Fibroblast of the conjunctiva (primary cell): ENCODE measurements at places on chromosomes 2 and 18.
A peak's percentile ranks its signal among the peaks of the same experiment; 100 is the strongest.

DNA sequence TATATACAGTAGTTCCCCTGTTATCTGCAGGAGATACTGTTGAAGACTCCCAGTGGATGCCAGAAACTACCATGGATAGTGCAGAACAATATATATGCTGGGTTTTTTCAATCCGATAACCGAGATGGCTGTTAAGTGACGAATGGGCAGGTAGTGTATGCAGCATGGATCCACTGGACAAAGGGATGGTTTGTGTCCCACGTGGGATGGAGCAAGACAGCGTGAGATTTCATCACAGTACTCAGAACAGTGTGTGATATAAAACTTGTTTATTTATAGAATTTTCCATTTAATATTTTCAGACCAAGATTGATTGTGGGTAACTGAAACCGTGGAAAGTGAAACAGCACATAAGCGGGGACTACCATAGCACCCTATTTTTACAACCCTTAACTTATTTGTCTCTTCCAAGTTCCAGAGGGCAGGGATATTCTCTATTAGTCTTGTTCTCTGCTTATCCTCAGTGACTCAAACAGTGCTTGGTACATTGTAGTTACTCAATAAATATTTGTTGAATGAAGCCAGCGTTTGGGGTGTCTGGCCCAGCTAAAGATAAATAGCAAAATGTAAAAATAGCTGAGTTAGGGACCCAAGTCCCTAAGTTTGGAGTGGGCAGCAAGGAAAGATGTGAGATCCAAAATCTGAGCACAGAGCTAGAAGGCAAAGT is 50.0 kb downstream of the RHBDD1 start:
- no peak for DNase-seq

GRCh38 chr2:23244617-23245016 is 140.4 kb upstream of the KLHL29 start:
- no peak for DNase-seq

DNA sequence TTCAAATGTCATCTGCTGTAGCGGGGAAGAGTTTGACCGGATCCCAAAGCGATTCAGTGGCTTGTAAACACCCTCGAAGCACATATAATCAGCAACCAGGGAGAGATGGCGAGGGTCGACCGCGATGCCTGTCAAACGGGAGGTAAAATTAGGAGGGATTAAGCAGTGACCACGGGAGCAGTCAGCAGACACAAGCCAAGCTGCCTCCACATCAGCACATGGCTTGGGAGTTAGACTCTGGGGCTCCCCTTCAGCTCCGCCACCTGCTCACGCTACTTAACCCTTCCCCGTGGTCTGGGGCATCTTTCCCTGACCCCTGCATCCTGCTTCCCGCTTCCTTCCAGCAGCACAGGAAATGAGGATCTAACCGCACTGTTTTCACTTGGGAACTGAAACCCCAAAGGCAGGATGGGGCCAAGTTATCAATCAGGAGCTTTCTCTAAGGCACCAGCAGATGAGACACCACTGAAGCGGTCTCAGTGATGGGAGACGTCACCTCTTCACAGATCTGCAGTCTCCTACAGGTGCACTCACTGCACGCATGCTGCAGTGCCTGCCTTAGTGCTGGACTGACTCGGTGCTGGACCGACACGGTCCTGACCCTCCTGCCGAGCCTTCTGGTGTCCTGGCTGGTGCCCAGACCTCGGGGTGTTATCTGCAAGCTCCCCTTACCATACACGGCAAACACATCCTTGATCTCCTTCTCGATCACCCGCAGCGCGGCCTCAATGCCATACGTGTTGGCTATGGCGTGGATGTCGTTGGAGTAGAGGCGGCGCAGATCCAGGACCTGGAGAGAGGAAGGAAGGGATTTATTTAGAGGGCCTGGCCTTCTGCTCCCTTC is 77.5 kb downstream of the POLR1A start:
- no peak for DNase-seq

GRCh38 chr18:40868110-40868858 is 1086.8 kb upstream of the PIK3C3 start:
- peak; percentile 79 for DNase-seq

DNA sequence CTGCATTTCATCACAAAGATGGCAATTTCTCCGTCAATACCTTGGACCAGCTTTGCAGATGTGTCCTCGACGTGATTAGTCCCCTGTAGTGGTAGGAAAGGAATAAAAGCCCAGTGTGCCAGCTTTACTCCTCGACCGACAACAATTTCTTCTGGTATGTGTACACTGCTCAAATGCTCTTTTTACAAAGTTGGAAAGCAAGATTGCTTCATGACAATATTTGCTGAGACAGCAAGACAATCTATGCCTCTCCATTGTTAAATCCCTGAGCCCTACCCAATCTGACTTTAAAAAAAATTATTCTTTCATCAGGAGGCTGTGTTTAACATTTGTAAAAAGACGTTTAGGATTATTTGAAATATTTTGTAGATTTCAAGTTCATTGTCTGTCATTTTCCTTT is 27.6 kb upstream of the ZEB2 start:
- DNase-seq = no peak

DNA sequence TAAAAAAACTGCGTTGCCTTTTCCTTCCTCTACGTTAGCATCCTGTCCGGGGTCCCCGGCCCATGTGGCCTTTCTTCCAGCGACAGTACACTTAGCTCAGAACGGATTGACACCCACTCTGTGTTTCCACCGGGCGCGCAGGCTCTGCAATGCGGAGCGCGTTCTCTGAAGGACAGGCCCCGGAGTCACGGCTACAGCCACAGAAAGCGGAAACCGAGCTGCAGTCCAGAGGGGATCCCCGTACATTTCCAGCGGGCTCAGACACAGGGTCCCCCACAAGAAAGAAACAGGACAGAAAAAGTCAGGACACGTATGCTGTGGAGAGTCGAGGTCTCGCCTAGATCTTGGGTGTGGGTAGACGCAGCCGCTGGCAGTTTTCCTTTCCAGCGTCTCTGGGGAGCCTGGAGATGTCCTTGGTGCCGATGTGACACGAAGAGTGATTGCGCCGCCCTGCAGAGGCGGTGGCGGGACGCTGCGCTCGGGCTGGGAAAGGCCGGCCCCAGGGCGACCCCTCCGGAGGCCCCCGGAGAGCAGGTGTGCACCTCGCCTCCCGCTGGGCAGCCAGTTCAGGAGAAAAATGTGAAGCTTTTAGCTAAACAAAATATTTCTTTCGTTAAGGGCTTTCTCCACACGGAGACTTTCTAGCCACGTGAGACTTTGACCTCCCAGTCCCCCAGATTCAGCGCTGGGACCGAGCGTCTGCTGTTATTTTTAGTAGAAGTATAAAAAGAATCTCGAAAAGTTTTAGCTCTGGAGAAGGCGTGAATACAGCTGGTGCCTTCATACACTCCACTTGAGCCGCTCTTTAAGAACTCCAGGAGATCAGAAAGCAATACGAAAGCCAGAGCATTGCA is 1.3 kb upstream of the ACKR3 start:
- DNase-seq = no peak

DNA sequence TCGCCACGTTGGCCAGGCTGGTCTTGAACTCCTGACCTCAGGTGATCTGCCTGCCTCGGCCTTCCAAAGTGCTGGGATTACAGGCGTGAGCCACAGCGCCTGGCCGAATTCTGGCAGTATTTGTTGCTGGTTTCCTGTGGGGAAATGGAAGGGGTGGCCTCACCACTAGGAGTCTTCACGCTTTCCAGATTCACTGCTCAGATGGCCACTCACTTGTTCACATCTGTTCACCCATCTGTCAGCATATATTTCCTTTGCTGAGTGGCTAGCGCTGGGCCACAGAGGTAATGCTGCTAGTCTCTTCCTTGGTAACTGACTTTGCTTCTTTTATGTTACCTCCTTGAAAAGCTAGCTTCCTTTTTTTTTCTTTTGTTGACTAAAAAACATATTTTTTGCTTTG is 27.2 kb downstream of the TMEM177 start:
- no peak for DNase-seq

DNA sequence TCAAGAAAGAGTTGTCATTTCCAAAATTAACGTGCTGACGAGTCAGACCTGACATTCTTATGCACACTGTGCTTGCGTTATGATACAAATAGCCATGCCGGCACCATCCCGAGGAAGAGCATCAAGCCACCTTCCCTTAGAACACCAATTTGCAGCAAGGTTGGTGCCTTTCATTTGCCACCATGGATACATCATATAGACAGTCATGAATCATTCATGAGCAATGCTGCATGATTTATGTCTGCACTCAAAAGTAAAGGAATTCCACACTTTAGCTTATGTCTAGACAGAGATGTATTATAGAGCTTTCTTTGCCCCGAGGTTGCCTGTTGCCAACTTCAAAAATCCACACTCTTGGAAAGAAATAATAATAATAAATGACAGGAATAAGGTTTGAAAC is 166.9 kb downstream of the VWC2L start:
- DNase-seq = no peak

DNA sequence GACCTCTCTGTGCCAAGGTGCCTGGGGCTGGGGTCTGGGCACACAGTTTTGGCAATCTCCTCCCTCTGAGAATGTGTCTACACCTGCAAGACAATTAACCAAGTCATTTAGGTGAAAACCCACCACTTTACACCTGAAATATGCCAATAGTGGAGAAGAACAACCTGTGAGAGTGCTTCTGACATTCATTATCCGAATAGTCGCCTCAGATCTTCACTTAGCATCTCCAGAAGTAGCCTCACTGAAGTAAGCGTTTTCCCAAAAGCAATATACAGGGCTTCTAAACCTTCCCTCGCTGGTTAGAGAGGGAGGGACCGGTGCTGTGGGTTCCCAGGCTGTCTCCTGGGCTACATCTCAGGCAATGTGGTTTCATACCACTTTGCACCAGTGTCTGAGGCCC is 173.5 kb downstream of the DDX1 start:
- DNase-seq = no peak

- DNase-seq = no peak
Measured at GRCh38 chr2:55555977-55556376, 36.5 kb downstream of the CFAP36 start.

GRCh38 chr2:118046634-118047210 is 32.9 kb upstream of the CCDC93 start:
- DNase-seq = peak; percentile 14

DNA sequence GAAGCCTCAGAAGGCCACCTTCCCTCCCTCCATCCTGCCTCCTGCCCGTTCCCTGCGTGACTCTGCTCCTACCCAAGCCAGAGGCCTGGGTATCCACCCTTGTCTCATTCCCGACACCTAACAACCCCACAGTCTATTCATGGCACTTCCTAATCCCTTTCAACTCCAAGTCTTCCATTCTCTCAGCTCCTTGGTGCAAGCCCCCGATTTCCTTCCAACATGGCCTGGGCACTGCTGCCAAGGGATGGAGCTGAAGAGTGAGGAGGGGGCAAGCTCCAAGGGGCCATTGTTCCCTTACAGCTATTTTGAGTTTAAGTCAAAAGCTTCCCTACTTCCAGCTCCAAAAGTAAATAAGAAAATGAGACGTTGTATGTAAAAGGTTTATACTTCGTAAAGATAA is 84.8 kb upstream of the ASB18 start:
- no peak for DNase-seq

DNA sequence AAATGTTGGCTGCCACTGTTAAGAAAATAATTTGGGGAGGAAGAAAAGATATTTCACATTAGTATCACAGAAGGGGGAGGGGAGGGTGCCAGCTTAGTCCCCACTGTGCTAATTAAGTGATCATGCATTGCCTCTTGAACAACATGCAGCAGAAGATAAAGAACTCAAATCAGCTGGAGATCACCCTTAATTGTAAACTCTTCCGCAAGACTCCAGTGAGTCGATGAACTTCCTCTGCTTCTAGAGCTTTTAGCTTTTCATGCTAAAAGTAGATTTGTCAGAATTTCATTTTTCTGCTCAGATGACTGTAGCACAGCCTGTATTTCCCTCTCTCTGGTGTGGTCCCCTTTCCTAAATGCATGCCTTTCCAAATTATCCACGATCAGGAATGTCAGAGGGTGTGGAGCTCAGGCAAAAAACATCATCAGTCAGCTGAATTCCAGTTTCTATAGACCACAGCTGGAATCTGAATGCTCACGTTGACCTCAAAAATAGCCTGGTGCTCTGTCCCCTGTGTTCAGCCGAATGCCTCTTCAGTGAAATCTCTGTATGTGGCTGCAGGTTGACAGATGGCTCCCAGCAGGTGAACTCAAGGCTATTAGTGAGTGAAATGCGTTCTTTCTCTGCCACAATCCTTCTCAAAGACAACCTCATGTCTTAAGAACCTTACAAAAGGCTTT is 156.8 kb upstream of the UNC80 start:
- DNase-seq = no peak

- no peak for DNase-seq
Measured at GRCh38 chr2:179850188-179850587, 11.2 kb downstream of the ZNF385B start.

- DNase-seq = no peak
Measured at GRCh38 chr2:21451403-21451802, 327.6 kb downstream of the TDRD15 start.
